ENCODE measurements at places on chromosomes 4 and X.

GRCh38 chr4:168744021-168744420 is 247.2 kb downstream of the PALLD start:
- DNase-seq = no peak

DNA sequence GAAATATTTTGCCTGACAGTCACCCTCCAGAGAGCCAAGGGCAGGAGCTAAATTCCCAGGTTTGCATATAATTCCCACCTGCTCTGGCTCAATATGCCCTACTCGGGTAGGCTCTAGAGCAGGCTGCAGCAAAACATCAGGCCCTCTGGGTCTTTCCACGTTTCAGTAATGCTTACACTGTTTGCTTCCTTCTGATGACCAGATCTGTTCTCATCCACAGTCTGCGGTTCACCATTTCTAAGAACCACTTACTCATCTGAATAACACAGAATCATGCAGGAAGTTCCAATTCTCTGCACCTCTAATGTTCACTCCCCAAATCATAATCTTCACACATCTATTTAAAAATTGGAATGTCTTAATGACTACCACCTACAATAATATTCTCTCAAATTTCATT is 141.4 kb downstream of the PPP3CA start:
- peak; percentile 60 for DNase-seq

DNA sequence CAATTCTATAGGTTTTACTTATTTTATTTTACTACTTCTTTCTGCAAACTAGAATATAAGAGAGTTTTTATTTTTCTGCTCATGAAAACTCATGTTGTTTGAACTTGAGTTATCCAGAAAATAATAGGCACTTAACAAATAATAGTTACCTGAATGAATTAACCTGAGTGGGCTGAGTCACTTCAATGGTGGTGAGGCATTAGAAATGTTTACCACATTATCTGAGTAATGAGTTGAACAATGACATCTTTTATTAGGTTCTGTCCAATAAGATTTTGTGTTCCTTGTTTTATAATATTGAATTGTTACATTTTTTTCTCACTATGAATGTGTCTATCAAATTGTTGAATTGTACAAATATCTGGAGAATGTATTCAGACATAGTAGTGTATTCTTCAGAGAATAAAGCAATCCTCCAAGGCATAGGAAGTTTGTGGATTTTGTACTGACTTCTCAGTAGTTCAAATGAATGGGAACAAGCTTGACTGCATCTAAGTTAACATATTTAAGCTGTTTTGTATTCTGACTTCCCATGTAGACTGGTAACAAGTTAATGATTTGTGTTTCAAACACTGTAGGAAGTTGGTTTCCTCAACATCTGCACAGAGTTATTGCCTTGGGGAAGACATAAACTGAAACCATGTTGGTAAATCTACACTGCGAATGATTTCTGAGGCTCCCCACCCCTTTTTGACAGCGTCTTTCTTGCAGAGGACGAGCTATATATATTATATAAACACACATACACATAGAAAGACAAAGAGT is 1808.9 kb upstream of the TENM3 start:
- DNase-seq = no peak

DNA sequence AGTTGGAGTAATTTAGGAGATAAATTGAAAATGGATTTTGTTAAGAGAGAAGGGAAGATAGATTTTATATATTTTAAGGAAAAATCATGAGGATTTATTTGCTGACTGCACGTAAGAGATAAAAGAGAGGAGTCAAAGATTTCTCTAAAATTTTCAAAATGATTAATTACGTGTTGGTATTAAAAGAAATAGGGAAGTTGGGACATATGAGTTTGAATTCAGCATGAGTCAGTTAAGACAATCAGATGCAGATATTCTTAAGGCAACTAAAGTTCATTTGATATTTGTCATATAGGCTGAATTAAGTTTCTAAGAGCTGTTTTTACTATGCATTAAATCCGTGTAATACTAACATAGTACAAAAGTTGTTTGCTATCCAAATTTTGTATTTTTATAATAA is 46.9 kb downstream of the TET2 start:
- no peak for DNase-seq

GRCh38 chr4:6272863-6273660 is 3.4 kb downstream of the WFS1 start:
- no peak for DNase-seq

- DNase-seq = no peak
Measured at GRCh38 chr4:47974566-47974965, 41.9 kb downstream of the CNGA1 start.

GRCh38 chr4:72665171-72665968 is 96.3 kb upstream of the ADAMTS3 start:
- DNase-seq = no peak

Measured in activated naive CD4-positive, alpha-beta T cell treated with anti-CD3 and anti-CD28 coated beads for 36 hours (primary cell).